GDM1 (cell line): ENCODE measurements at places on chromosomes 3 and 15.

GRCh38 chr3:156847752-156848448, 21.7 kb downstream of the LEKR1 start:
- DNase-seq: no peak

- DNase-seq: no peak
Observed at GRCh38 chr15:93520206-93520605, 431.2 kb upstream of the RGMA start.

GRCh38 chr3:27714692-27715453, 7.2 kb downstream of the EOMES start:
- no peak for DNase-seq

GRCh38 chr15:36185845-36186244, 393.6 kb upstream of the CDIN1 start:
- no peak for DNase-seq

DNA sequence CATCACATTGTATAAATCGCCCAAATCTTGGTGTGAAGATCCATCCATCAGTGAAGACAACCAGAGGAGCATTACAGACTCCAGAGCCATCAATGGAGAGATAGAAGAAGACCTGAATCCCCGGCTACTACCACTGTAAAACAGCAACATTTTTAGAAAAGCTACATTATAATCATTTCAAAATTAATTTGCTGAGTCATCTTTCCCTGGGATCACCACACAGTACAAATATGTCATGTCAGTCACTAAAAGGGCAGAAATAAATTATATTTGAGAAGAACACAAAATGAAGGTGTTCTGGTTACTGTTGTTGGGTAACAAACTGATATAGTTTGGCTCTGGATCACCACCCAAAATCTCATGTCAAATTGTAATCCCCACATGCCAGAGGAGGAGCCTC, 218.5 kb upstream of the STT3B start:
- DNase-seq: no peak

DNA sequence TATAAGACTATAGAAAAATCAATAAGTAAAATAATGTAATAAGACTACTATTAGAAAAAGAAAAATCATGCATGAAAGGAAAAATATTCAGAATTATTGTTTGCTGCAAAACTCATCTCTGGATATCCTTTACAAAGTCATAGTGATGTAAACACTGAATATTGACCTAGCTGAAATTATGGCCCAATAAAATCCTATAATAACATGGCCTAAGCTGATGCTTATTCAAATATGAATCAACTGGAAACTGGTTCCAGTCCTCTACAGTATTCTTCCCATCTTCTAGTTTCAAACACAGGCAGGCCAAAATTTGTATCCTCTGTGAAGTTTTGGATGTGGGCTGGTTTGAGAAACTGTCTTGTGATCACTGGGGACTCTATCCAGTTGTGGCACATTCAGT, 134.5 kb downstream of the CNTN3 start:
- no peak for DNase-seq

GRCh38 chr3:73509816-73510215, 114.9 kb downstream of the PDZRN3 start:
- no peak for DNase-seq

DNA sequence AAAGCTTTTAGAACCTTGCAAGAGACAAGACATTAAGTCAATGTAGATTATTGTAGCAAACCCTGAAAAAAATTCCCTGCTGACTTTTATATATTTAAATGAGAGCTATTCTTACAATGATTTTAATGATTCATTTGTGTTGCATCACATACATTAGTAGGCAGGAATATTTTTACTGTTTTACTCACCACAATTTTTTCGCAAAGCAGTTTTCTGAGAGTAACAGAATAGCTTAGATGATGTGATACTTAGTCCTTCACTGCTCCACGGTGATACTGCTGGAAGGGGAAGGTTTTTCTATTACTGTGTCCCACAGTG, 43.9 kb upstream of the CLRN1 start:
- DNase-seq: no peak

DNA sequence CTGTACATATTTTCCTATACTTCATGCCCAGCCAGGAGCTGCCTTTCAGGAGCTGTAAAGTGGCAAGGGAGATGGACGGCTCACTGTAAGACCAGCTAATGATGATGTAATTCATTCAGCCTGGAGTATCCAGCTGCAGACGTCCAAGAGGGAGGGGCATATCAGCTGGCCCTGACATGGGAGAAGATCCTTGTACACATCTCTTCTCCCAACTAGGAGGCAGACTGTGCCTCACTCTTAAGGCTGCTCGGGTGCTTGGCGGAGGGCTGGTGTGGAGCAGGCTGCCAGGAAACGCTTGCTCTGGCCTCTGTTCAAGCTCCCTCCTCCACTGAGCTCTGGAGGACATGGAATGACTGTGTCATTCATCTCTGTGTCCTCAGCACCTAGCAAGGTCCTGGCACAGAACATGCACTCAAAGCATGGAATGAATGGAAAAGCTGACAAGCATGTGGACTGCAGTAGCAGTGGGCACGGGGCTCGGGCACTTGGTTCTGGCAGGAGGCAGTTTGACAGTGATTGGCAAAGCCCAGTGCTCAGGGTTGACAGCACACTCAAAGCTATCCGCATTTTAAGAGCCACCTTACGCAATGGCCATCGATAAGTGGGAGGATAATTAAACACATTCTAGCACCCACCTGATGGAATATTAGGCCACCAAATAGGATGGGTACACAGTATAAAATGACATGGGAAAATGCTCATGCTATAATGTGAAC, 72.4 kb downstream of the TBC1D2B start:
- DNase-seq: no peak

DNA sequence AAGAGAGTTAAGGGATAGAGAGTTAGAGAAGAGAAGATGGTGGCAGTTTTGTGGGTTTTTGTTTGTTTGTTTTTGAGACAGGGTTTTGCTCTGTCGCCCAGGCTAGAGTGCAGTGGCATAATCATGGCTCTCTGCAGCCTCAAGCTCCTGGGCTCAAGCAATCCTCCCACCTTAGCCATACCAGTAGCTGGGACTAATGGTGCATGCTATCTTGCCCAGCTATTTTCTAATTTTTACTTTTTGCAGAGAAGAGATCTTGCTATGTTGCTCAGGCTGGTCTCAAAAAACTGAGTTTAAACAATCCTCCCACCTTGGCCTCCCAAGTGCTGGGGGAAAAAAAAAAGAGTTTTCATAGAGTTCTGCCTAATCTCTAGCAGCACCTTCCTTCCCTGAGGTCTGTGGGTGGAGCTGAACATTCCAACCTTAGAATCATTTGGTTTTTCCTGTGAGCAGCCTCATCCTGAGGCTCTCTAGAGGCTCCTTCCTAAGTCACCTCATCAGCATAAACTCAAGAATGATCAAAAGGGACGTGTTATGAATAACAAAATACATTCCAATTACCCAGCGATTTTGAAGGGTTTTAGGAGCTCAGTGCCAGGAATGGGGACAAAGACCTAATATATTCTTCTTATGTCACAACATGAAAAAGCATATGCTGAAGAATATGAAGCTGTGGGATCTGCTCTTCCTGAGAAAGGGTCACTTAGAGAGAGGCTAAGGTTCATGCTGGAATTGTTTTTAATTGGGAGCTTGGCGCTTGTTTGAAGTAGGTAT, 180.6 kb downstream of the LSAMP start:
- no peak for DNase-seq

- no peak for DNase-seq
Observed at GRCh38 chr3:141349711-141350110, 18.6 kb upstream of the ZBTB38 start.

GRCh38 chr3:32226875-32227500, 11.5 kb upstream of the CMTM8 start:
- DNase-seq: no peak
